ENCODE measurements at places on chromosomes 7 and 10.
A peak's percentile ranks its signal among the peaks of the same experiment; 100 is the strongest.

DNA sequence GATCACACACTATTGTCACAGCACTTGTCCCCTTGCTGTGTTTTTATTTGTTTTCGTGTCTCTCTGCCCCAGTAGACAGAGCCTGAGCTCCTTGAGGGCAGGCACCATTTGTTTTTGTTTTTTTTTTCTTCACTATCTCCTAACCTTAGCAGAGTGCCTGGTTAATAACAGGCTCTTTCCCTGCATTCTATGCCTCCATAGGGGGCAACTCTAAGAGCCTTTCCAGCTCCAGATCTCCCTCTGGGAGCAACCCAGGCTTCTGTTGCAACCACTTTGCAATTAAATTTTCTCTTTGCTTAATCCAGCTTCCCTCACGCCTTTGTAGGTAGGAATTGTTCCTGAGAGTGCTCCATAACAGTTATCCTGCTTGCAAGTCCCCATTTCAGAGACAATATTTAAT is 148.4 kb downstream of the PLXDC2 start:
- DNase-seq: no peak

GRCh38 chr7:151704960-151705635 is 171.8 kb downstream of the PRKAG2 start:
- no peak for DNase-seq

GRCh38 chr7:125061776-125062397 is 132.3 kb upstream of the POT1 start:
- DNase-seq: peak; percentile 77

DNA sequence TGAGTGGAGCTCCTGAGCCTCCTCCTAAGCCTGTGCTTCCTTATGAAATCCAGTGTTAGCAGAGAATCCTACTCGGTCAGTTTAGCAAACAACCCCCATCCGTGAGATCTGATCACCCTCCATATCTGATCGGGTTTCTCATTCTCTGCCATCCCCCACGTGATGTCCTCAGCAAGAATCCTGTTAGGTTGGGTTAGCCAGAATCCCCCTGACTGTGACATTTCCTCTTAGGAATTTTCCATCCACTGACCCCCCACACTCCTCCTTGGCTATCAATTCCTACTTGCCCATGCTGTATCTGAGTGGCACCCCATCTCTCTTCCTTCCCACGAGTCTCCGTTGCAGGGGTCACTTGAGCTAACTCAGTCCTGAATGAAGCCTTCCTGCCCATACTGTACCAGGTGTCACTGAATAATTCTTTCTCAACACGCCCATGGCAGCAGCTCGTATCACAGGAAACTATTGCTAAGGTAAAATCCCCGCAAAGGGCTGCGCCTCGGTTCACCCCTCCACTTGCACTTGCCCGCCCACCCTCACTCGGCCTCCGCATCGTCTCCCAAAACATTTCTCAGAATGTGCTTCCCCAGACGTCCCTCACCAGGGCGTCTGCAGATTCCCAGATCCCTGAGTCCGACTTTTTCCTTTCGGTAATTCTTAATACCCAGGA is 44.1 kb downstream of the MYOF start:
- DNase-seq: no peak

GRCh38 chr7:44914992-44915607 is 29.8 kb upstream of the PURB start:
- peak; percentile 73 for DNase-seq

GRCh38 chr7:154918741-154919140 is 84.2 kb downstream of the PAXIP1 start:
- DNase-seq: no peak

DNA sequence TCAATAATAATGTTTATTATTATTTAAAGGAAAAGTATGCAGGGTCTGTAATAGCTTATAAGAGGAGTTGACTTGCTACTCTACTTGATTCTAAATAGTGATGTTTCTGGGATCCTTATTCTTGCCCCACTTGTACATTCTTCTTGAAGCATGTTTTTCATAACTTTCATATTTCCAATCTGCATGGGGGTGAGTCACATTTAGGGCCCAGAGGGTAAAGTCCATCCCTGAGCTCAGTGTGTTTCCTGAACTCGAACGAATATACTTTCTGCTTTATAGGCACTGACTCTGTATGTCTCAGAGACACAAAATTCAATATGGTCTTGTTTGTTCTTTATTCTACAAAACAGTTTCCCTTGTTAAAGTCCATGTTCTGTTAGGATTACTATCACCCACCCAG is 61.0 kb upstream of the SMIM30 start:
- no peak for DNase-seq

DNA sequence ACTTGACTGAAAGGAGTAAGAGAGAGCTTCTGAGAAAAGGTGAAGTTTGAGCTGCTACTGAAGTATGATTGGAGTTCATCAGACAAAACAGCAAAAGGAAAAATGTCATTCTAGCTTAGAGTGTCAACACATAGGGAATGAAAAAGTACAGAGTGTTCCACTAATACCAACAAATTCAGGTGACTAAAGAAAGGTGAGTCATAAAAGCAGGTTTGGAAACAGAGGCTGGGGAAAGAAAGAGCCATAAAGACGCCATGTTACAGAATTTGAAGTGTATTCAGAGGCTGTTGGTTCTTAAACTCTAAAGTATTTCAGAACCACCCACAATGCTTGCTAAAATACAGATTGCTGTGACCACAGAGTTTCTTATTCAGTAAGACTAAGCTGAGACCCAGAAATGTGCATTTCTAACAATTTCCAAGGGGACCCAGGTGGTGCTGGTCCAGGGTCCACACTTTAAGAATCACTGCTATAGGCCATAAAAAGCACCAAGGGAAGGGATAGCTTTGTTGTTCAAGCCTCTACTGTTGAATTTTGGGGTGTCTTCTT is 143.1 kb downstream of the ELAPOR2 start:
- no peak for DNase-seq

DNA sequence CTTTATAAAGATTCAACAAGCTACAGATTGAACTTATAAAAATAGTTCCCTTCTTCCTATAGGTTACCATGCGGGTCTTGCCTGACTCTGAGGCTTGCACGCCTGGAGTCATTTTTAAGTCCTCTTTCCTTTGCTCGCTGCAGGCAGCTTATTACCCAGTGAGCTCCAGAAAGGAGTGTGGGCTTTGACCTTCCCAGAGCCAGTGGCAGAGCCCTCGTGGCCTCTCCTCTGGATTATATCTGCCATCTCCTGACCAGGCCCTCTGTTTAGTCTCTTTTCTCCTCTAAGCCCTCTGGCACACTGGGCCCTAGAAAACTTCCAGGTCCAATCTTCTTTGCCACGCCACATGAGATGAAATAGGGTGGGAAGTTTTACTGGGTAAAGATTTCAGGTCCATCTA is 39.9 kb upstream of the EZH2 start:
- DNase-seq: no peak

- peak; percentile 75 for DNase-seq
Observed at GRCh38 chr7:26153823-26154783, 2.1 kb downstream of the NFE2L3 start.

DNA sequence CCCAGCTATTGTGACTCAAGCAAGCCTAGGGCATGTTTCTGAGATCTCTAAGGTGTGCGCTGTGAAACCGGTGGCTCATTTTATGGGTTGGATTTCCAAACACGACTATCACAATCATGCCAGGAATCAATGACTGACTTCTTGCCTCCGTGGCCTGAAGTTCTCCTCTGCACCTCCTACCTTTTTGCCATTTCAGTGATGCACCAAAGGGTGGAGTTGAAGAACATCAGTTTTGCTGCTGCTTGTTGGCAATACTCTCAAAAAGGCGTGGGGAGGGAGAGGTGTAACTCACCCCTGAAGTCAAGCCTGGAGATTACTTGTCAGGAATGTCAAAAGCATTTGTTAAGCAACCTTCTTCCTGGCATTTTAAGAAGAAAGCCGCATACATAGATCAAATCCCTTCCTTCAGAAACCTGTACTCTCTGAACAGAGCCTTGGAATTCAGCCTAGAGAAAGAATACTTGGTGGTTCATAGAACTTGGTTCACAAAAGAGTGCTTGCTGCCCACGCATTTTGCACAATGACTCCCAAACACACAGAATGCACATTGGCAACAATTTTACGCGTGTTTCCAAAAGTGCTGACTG is 41.0 kb downstream of the KIAA1217 start:
- DNase-seq: no peak

DNA sequence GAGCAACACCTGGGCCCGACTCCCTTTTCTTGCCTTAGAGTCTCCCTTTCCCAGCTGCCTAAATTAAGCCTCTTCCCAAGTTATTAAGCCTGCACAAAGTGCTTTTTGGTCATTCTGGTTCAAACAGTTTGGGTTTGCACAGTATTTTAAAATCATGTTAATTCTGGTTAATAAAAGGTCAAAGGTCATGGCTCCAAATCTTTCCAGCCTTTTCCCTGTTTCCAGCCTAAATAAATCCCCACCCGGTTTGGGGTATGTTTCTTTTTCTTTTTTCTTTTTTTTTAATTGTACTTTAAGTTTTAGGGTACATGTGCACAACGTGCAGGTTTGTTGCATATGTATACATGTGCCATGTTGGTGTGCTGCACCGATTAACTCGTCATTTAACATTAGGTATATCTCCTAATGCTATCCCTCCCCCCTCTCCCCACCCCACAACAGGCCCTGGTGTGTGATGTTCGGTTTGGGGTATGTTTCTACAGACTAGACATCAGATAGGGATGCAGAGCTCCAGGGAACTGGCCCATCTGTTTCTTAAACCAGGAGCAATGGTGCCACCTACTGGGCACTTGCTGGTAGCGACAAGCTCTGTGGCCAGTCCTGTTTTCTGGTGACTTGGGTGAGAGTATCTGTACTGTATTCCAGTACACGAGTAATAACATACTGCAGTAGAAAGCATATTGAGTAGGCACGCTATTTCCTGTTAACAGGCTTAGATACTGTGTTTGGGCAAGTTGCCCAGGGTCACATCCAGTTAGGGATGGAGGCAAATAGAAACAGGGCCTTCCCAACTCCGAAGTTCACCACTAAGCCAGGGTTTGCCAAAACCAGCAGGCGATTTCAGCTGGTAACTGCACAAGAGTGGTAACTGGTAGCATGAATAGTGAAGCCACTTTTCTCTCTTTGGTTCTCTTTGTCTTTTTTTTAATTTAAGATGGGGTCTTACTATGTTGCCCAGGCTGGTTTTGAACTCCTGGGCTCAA is 60.6 kb upstream of the TRIM8 start:
- DNase-seq: peak; percentile 94

DNA sequence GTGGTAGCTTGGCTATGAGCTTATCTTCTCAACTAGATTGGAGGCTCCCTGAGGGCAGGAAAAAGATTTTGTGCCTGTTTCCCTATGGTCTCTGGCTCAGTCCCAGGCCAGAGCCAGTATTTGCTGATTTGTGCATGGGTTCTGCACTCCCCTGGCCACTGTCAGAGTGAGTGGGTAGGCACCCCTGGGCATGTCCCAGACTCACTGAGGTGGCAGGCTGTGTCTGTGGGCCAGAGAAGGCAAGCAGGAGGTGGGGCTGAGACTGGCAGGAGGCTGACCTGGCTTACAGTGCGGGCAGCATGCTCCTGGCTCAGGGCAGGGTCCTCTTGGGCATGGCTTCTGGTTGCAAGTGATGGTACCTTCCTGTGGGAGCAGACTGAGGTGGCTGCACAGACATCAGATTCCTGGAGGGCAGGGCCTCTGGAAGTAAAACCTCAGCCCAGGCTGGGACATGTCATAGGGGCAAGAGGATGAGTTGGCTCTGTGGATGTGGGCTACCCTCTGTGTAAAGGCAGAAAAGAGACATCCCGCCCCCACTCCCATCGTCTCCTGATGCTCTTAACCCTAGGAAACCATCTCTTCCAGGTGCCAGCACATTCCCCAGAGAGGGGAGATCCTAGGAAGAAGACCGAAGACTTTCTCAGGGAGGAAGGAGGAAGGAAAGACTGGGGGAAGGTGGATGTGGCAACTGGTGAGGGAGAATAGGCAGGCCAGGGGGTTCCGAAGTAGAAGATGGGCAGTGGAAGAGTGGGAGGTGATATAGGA is 4.3 kb downstream of the KCP start:
- DNase-seq: no peak

DNA sequence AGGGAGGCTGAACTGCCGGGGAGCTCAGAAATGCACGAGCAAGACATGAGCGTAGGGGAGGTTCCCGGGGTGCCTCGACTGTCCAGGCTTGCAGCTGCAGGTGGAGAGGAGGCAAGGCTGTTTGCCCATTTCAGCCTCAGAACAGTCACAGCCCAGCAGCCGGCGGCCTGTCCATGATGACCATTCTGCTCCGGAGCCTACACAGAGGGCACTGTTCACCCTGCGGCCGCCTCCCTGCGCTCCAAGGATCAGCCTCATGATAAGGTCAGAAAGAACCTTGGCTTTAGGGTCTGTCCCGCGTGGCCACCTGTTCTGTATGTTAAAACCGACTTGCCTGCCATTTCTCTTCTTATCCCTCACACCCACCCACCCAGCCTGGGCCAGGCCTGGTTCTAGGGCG is 21.9 kb upstream of the CFAP46 start:
- no peak for DNase-seq

GRCh38 chr10:102744374-102745051 is 765 bp downstream of the WBP1L start:
- no peak for DNase-seq

DNA sequence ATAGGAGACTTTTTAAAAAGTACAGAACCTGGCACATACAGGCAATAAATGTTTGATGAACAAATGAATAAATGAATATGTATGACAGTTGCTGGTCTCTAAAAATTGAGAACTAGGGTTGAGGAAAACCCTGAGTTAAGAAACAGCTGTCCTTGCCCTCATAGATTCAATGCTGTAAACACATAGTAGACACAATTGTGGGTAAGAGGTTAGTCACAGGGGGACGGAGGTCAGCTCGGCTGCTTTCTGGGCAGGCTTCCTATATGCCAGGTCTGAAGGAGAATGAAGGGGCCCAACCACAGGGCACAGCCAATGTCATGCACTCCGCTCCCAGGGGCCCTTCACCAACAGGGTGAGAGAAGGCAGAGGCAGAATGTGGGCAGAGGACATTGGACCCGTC is 143.3 kb upstream of the RSU1 start:
- no peak for DNase-seq

- no peak for DNase-seq
Observed at GRCh38 chr7:24717247-24717622, 40.0 kb downstream of the GSDME start.

- no peak for DNase-seq
Observed at GRCh38 chr10:59227136-59227673, 50.8 kb downstream of the PHYHIPL start.

GRCh38 chr10:93844979-93845626 is 48.7 kb upstream of the SLC35G1 start:
- DNase-seq: no peak

DNA sequence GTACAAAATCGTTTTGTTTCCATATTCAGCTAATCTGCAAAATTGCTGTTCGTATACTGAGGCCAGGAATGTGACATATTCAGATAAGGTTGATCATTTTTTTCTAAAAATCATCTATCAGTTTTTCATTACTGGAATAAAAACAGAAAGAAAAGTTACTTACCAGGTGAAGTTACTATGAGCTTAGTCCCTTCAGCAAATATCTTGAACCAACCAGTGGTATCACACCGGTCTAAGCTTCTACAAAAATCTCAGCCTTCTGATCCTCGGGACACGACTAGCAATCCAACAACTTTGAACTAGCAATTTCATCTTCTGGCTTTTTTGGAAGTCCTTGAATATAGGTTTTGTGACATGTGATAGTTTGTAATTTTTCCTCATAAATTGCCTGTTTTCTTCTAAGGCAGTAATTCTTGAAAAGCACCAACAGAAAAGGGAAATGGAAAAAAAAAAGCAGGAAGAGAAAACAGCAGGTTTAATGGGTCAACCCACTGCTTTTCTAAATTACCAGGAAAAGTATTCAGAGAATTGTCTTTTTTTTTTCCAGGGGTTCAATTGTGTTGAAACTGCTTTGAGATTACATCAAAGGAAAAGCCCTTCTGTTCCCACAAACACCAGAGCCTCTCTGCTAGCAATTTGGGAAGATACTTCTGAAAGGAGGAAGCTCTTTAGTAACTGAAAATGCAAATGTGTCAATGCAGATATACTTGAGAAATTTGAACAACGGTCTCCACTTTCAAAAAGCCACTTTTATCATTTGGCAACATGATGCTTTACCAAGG is 2.9 kb upstream of the TARP start:
- peak; percentile 89 for DNase-seq
